ENCODE measurements at places on chromosomes 7 and 10.

DNA sequence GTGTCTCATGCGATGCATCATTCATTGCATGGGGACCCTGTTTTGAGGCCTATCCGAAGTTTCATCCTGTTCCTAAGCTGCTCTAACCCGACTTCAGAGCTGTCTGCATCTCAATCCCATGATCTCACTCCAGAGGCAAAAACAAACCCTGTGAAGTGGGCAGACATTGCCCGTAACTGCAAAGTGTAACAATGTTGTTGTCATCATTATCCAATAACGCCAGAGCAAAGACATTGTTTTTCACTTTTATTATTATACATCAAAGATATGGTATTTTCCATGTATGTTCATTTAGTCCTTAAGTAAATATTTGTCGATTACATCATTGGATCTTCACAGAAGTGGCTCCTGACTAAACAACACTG, 246.7 kb downstream of the KLF6 start:
- DNase-seq, result no peak

- no peak for DNase-seq
Measured at GRCh38 chr10:67015225-67015624, 89.4 kb downstream of the LRRTM3 start.

DNA sequence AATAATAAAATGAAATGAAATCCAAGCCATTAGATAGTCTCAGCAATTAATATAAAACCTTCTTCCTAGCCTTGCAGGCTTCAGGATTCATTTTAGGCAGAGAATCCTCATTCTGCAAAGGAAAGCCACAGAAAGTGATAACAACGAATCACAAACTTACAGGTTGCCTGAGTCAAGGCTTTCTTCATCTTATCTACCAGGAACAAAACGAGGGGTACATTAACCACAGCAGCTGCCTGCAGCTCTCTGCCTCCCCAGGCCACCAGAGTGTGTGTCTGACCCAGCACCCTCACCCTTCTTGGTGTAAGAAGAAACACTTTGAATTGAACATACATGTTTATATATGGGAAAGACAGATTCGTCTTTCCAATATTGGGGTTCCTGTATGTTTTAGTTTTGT, 12.5 kb upstream of the TNS3 start:
- no peak for DNase-seq

DNA sequence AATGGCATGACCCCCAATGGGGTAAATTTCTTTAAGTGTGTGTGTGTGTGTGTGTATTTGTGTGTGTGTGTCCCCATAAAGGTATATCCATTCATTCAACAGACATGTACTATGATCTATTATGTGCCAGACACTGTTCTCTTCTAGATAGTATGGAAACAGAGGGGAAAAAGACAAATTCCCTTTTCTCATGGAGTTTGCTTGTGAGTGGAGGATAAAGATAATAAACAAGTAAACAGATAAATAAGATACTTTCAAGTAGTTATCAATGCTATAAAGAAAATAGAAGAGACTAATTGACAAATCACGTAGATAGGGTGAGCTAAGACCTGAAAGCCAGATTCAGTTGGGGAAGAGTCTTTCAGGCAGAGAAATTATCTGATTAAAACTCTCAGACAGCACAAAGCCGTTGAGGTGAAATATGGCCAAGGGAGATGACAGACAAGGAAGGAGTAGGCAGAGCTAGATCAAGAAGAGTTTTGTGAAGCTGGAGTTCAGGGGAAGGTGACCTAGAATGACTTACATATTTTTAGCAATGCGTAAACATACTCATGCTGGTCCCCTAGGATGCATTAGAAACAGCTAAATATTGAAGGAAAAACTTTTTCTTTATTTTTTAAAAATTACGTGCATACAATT, 45.2 kb upstream of the DMTF1 start:
- no peak for DNase-seq

DNA sequence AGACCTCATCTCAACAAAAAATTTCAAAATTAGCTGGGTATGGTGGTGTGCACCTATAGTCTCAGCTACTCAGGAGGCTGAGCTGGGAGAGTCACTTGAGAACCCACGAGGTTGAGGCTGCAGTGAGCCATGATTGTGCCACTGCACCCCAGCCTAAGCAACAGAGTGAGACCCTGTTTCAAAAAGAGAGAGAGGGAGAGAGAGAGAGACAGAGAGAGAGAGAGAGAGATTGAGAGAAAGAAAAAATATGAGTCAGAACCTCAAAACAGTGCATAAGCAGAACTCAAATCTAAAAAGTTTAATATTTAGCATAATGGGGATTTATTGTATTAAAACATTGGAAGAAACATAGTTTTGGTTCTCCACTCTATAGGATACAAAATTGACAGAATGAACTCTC, 17.5 kb upstream of the OTUD1 start:
- DNase-seq, result no peak

- DNase-seq, result no peak
Measured at GRCh38 chr7:50531401-50531911, 33.7 kb downstream of the DDC start.

DNA sequence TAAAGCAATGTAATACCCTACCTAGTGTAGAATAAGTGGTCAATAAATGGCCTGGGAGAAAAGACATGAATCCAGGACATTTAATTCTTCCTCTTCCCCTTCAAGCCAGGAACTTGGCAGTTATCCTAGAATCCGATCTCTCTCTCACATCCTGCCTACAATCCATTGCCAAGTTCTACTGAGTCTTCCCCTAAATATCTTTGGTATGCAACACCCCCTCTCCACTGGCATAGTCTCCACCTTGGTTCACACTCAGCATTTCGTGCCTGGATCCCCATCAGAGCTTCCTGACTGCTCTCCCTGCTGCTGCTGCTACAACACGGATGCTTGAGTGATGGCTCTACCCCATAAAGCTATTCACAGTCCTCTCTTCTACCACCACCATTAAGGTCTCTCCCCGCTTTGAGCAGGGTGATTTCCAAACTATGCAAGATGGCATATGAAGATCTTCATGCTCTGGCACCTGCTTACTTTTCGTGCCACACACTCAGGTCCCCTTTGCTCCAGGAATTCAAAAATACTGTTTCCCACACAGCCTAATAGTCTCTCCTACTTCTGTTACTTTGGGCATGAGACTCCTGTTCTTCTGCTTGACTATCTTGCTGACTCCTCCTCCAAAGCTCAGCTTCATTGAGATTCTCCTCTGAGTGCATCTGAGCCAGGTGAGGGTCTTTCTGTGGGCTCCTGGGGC, 4.8 kb downstream of the ANK3 start:
- DNase-seq, result no peak

DNA sequence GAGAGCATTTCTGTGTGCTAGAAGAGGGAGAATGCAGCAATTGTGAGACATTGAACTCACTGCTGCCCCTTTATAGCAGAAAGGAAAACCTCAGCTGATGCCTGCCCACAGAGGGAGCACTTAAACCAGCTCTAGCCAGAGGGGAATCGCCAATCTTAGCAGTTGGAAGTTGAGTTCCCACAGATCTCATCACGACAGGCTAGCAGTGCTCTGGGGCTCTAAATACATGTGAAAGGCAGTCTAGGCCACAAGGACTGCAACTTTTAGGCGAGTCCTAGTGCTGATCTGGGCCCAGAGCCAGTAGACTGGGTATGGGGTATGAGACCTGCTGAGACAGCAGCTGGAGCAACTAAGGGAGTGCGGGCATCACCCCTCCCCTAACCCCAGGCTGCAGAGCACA, 25.2 kb upstream of the PRR15 start:
- no peak for DNase-seq

- no peak for DNase-seq
Measured at GRCh38 chr10:80070057-80070456, 8.4 kb upstream of the TMEM254 start.

- DNase-seq, result no peak
Measured at GRCh38 chr10:46020344-46020657, 10.1 kb downstream of the NCOA4 start.

DNA sequence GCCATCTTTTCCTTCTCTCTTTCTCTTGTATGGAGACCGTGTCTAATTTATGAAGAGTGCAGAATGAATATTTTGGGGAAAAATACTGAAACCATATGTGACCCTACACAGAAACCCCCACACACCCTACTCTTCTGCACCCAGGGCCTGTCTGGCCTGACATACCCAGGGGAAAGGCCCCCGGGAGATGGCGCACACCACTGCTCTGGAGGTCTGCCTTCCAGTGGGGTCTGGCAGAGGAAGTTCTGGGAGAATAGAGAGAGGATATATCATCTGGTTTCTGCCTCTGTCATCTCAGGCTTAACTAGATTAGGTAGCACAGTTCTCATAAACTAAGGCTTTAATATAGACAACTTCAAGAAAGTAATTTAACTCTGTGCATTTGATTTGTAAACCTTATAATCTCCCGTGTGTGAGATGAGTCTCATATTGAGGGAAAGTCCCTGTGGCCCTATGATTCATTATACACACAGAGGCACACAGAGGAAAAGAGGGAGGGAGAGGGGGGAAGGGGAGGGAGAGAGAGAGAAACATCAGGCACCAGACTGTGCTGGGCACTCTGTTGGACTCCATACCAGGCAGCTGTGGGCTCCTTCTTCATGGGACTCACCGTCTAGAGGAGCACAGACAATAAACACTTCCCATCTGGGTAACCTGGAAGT, 123.3 kb downstream of the AOAH start:
- DNase-seq, result no peak

DNA sequence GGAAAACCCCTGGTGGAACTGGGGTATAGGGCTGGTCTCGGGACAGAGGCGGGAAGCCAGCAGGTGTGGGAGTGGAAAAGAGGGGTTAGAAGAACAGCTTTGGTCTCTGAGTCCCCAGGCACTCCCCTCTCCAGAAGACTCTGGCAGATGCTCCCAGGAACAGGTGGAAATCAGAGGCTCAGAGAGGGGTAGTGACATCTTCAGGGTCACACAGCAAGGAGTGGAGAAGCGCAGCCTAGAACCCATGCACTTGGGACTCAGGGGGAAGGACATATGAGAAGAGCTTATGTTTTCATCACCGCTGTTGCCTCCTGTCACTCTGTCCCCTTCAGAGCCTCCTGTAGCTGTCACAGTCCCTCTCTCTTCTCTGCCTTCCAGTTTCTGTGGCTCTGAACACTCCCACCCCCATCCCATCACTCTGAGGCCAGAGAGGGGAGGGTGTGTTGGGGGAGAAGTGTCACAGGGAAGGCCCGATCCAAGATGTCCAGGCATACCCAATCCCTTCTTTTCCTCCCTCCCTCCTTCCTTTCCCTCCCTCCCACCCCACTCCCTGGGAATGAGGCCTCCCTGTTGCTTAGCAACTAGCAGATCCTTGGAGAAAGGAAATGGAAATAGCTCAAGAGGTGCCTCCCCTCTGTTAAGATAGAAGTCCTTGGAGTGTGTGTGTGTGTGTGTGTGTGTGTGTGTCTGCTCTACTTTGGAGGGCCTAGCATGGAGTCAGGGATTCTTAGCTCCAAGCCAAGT, 32.0 kb downstream of the SRRM3 start:
- no peak for DNase-seq

GRCh38 chr7:149625340-149625946, 127.8 kb upstream of the ZNF746 start:
- DNase-seq, result peak; percentile 25

DNA sequence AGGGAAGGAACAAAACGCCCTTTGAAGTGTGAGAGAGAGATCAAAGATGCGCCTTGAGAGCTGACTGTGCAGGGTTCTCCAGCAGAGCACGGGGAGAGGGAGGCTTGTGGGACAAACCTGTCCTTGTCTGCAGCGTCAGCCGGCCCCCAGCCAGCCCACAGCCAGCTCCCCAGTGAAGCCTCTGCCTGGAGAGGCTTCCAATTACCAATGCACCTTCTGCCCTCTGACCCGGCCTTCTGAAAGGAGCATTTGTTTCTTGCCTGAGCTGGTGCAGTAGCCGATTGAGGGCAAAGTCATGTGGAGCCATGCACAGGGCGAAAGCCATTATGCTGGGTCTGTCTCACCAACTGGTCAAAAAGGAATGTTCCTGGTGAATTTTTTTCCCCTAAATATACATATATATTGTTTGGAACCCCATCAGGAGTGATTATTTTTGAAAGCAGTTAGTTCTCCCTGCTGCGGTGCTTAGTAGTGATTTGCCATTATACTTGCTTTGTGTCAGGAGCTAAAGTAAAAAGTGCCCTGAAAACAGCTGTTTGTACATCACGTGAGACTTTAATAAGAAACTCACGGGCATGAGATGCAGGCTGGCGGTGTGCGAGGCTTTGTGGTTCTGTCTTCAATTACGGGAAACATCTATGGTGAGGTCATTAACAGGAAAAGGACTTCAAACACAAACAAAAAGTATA, 268.6 kb downstream of the KLF6 start:
- DNase-seq, result no peak

GRCh38 chr10:6030940-6031339, 31.2 kb downstream of the IL2RA start:
- no peak for DNase-seq

DNA sequence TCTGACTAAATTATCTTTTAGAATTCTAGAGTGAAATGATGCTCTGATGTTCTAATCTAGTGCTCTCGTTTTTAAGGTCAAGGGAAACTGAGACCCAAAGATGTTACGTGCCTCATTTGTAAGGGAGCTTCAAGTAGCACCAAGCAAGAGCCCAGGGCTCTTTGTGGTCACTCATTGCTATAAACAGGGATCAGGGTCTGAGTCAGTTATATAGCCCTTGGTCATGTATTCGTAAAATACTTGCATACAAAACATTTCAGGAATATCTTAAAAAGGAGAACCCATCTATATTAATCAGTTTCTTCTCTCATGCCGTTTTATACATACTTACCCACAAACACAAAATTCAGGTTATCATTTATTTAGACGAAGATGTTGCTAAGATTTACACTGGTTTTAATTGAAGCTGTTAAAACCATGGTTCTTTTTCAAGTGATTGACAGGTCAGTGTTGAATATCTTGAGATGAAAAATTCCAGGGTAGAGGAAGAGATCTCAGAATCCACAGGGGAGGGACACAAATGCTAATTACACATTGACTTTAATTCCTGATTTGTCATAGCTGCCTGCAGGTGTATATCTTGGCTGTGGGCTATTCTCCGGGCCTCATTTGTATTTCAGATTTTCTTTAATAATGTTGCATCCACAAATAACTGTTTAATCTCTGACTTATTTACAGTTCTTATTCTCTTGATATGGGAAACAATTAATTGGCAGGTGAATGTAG, 188.4 kb downstream of the SND1 start:
- no peak for DNase-seq

DNA sequence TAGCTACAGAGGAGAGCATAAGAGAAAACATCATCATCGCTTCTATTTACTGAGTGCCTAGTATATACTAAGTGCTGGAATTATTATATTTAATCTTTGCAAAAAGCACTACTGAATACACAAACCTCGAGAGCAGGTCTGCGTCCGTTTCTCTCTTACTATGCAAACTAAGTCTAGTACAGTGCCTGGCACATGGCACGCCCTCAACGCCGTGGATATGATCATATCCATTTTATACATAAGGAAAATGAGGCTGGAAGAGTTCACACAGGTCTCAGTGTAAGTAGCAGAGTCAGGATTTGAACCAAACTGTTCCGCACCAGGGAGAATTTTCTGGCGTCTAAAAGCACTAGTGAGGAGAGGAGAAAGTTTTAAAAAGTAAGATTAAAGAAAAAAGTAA, 17.6 kb downstream of the MXI1 start:
- no peak for DNase-seq

DNA sequence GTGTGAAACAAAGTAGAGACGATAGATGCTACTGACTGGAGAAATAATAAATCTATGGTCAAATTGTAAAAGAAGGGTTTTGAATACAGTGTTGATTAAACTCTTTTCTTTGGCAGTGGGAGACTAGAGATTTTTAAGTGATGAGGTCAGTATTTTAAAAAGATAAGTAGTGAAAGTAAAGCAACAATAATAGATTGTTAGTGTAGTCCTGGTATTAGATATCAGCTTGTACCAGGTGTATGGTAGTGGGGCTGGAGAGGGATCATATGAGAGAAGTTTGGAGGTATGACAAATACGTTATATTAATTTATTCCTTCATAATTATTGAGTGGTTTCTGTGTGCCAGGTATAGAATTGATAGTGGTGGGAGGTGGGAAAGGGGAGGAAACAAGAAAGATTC, 25.2 kb downstream of the PHTF2 start:
- no peak for DNase-seq

Measured in central memory CD4-positive, alpha-beta T cell (primary cell).